Astrocyte (in vitro differentiated cells and primary cell): ENCODE measurements at places on chromosomes 12 and 14. TPM values are rescaled to one million over a fixed set of nuclear protein-coding genes. Genes with fewer than 3 reads are reported as not detected.

The SUOX gene
- 13.6 and 14.3 TPM in 2 replicates for total RNA-seq

The XPOT gene
- 142 and 144 TPM in 2 replicates for total RNA-seq

The FLRT2 gene
- 171 and 227 TPM in 2 replicates for total RNA-seq

The GPRC5A gene
- 4.2 and 12.5 TPM in 2 replicates for total RNA-seq

The ITGA7 gene
- 20.4 and 26.5 TPM in 2 replicates for total RNA-seq

The ZDHHC22 gene
- 0.50 and 0.52 TPM in 2 replicates for total RNA-seq

The RNF212B gene
- not detected in 2 replicates for total RNA-seq

The CIT gene
- 1.8 and 4.5 TPM in 2 replicates for total RNA-seq

The STAC3 gene
- 0.75 and 0.82 TPM in 2 replicates for total RNA-seq

The CCNB1IP1 gene
- total RNA-seq = 78.5 and 89.1 TPM in 2 replicates

DNA sequence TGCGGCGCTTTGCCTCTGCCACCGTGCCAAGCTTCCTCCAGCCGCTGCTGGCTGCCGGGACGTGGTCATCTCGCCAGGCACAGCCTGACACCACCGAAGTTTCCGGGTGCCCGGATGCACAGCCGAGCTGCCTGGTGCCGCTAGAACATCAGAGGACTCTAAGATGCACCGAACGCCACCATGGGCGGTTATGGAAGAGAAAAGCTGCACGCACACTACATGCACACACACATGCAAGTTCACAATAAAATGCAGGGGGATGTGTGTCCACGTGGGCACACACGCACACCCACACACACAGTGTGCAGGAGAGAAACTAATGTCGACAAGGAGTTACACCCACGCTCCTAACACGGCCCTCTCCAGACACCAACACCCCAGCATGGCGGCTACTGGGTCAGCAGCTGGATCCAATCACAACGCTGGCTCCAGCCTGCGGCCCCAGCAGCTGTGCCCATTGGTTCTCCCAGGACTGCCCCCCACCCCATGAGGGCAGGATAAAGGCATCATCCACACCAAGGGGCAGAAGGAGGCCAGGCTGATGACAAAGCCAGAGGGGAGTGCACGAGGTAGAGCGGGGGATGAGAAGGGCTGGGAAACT lies 82.7 kb downstream of the BCL11B start:
- H3K27ac ChIP-seq = no peak overlapping the region
- peaks cover 10% of the 10 kb centered on the region for H3K4me1 ChIP-seq
- no peak overlapping the region for H3K4me3 ChIP-seq
- DNase-seq = no peak

DNA sequence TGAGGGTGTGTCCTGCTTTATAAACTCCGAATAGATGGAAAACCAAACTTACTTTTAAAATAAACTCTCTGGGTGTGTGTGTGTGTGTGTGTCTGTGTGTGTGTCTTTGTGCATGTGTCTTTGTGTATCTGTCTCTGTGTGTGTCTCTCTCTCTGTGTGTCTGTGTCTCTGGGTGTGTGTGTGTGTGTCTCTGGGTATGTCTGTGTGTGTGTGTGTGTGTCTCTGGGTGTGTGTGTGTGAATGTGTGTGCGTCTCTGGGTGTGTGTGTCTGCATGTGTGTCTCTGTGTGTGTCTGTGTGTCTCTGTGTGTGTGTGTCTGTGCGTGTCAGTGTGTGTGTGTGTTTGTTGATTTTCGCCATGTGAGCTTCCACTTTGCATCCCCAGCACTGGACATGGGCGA lies 9.2 kb downstream of the RAN start:
- no peak for DNase-seq
- no peaks in the 10 kb centered on the region for H3K4me1 ChIP-seq
- no peak overlapping the region for H3K4me3 ChIP-seq

- peak overlapping the region; percentile 91 for H3K27ac ChIP-seq
- peak overlapping the region; percentile 85 for H3K4me3 ChIP-seq
- no peaks in the 10 kb centered on the region for H3K27me3 ChIP-seq
- H3K36me3 ChIP-seq = no peaks in the 10 kb centered on the region
- peaks cover 9% of the 10 kb centered on the region for H3K4me1 ChIP-seq
- DNase-seq = no peak
Observed at GRCh38 chr14:50668826-50669143, 679 bp upstream of the SAV1 start.

GRCh38 chr12:93982771-93983315 lies 165.5 kb upstream of the PLXNC1 start:
- H3K4me3 ChIP-seq = no peak overlapping the region
- DNase-seq = peak; percentile 94
- H3K36me3 ChIP-seq = no peaks in the 10 kb centered on the region
- H3K27ac ChIP-seq = no peak overlapping the region
- H3K4me1 ChIP-seq = peaks cover 3% of the 10 kb centered on the region
- H3K27me3 ChIP-seq = no peaks in the 10 kb centered on the region

DNA sequence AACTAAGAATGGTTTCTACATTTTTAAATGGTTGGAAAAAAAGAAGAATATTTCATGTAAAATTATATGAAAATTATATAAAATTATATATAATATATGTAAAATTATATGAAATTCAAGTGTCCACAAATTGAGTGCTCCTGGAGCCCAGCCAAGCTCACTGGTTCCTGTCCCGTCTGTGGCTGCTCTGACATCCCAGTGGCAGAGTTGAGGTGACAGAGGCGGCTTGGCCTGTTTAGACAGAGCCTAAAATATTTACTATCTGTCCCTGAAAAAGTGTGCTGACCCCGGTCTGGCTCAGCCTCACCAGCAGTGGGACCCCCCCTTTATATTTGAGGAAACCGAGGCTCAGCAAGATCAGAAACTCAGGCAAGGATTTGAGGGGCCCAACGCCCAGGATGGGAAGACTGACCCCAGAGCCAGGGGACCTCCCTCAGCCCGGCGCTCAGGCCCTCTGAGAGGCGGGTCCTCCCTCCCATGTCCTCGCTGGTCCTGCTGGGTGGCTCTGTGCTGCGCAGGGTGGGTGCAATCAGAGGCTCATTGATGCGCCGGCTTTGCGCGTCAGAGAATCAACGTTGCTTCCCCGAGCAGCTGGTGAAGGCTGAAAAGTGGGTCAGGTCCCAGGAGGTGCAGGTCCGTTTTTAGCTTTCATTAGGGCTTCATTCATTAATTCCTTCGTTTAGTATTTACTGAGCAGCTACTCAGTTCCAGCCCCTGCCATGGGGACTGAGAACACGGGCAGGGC lies 21.5 kb upstream of the BEGAIN start:
- no peaks in the 10 kb centered on the region for H3K36me3 ChIP-seq
- peaks cover 2% of the 10 kb centered on the region for H3K4me1 ChIP-seq
- no peak overlapping the region for H3K4me3 ChIP-seq
- H3K27me3 ChIP-seq = no peaks in the 10 kb centered on the region
- DNase-seq = no peak

DNA sequence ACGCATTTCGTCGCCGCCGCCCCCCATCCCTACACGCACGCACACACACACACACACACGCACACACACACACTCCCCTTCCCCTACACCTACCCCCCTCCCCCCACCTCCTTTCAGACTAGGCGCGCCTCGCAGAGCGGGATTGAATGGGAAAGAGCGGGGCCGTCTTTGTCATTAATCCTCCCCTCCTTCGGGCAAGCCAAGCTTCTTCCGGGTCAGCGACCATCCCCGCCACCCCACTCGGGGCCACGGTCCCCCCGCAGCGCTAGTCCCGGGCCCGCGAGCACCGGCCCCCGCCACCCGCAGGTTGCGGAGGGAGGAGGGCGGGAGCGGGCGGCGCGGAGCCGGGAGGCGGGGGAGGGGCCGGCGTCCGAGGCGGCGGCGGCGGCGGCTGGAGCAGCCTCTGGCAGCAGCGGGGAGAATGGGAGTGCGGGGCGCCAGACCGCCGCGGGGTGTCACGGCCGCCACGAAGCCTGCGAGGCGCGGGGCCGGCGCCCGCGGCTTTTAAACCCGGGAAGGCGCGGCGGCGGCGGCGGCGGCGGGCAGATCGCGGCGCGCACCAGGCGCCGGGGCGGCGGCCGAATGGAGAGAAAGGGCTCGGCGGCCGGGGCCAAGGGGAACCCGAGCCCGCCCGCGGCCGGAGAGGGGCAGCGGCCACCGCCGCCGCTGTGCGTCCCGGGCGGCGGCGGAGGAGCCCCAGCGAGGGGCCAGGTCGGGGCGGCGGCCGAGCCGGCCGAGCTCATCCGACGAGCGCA lies at the start of gene TTC9:
Gene TTC9 (plus strand): TSS at position 369 of the 755 bp plus-strand sequence. CDS start 214 bp downstream, at position 583.
- no peak within 1 kb of the TSS for H3K27ac ChIP-seq
- no peaks in the 10 kb centered on the region for H3K36me3 ChIP-seq
- H3K4me3 ChIP-seq = peak within 1 kb of the TSS; percentile 54
- DNase-seq = no peak

- DNase-seq = no peak
- H3K4me1 ChIP-seq = no peaks in the 10 kb centered on the region
Observed at GRCh38 chr12:47910981-47911380, 6.2 kb upstream of the VDR start.

GRCh38 chr14:101855958-101856357 lies 94.4 kb downstream of the PPP2R5C start:
- no peak overlapping the region for H3K4me3 ChIP-seq
- H3K27me3 ChIP-seq = no peaks in the 10 kb centered on the region
- no peak overlapping the region for H3K27ac ChIP-seq
- no peak for DNase-seq

- peaks cover 3% of the 10 kb centered on the region for H3K36me3 ChIP-seq
- no peaks in the 10 kb centered on the region for H3K4me1 ChIP-seq
- no peaks in the 10 kb centered on the region for H3K27me3 ChIP-seq
- no peak overlapping the region for H3K27ac ChIP-seq
Observed at GRCh38 chr12:121260091-121260490, 36.4 kb downstream of the CAMKK2 start.

GRCh38 chr12:64746663-64747062 lies 12.5 kb downstream of the GNS start:
- no peaks in the 10 kb centered on the region for H3K27me3 ChIP-seq
- peak; percentile 22 for DNase-seq
- no peak overlapping the region for H3K27ac ChIP-seq
- H3K4me3 ChIP-seq = no peak overlapping the region

DNA sequence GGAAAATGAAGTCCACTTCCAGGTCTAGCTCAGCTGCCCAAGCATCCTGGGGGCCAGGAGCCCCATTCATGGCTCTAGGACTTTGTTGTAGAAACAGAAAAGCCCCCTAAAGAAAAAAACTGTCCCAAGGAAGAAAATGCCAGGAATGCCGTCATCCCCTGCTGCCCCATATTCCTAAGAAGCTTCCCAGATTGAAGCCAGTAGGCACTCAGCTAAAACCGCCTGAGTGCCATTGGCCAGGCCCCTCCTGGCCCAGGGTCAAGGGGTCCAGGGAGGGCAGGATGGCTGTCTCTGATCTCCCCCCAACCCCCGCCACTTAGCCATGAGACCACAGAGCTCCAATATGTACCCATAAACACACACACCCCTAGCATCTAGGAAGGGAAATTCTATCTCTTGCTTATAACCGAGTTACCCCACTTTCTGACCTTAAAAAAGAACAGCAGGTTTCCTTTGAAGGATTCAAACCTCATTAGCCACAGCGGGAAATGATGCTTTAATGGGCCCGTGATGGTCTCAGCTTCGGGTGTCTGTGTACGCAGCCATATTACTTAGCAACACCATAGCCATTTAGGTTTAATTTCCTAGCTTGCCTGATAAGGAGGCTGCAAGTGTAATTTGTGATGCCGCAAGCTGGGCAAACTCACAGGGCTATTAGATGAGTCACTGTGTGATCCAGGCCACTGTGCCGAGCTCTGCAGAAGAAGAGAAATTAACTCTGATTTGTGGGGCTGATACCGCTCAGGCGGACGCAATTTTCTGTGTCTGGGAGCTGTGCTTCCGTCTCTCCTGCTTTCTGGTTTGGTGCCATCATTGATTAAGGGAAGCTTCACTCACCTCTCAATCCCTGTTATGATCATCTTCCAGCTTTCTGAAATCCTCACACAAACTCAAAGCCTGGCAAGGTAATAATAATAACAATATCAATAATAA lies 84.2 kb downstream of the GCH1 start:
- H3K27ac ChIP-seq = no peak overlapping the region
- peak; percentile 95 for DNase-seq
- H3K4me3 ChIP-seq = no peak overlapping the region
- H3K27me3 ChIP-seq = peaks cover 5% of the 10 kb centered on the region
- no peaks in the 10 kb centered on the region for H3K36me3 ChIP-seq

- peaks cover 29% of the 10 kb centered on the region for H3K4me1 ChIP-seq
- H3K27me3 ChIP-seq = no peaks in the 10 kb centered on the region
- peaks cover 3% of the 10 kb centered on the region for H3K36me3 ChIP-seq
- DNase-seq = peak; percentile 78
Observed at GRCh38 chr12:56152132-56152755, at the start of gene MYL6B. TSS of gene MYL6B (plus strand) at chr12:56152587. CDS start at chr12:56153919, 1,332 bp downstream.

- H3K27ac ChIP-seq = no peak overlapping the region
- H3K4me3 ChIP-seq = no peak overlapping the region
- H3K4me1 ChIP-seq = no peaks in the 10 kb centered on the region
- no peaks in the 10 kb centered on the region for H3K36me3 ChIP-seq
Observed at GRCh38 chr12:64864319-64864718, 39.9 kb downstream of the TBC1D30 start.

- H3K27me3 ChIP-seq = peaks cover 4% of the 10 kb centered on the region
- H3K27ac ChIP-seq = no peak overlapping the region
- DNase-seq = no peak
- peaks cover 9% of the 10 kb centered on the region for H3K4me1 ChIP-seq
Observed at GRCh38 chr12:109153821-109154441, 37.5 kb downstream of the ACACB start.

- no peak overlapping the region for H3K4me3 ChIP-seq
- H3K36me3 ChIP-seq = no peaks in the 10 kb centered on the region
- no peaks in the 10 kb centered on the region for H3K27me3 ChIP-seq
Observed at GRCh38 chr14:33063521-33063920, 124.8 kb downstream of the NPAS3 start.

- no peaks in the 10 kb centered on the region for H3K4me1 ChIP-seq
- no peaks in the 10 kb centered on the region for H3K27me3 ChIP-seq
- DNase-seq = no peak
- H3K4me3 ChIP-seq = no peak overlapping the region
- H3K36me3 ChIP-seq = no peaks in the 10 kb centered on the region
Observed at GRCh38 chr12:69131077-69131476, 108.3 kb upstream of the CPSF6 start.

DNA sequence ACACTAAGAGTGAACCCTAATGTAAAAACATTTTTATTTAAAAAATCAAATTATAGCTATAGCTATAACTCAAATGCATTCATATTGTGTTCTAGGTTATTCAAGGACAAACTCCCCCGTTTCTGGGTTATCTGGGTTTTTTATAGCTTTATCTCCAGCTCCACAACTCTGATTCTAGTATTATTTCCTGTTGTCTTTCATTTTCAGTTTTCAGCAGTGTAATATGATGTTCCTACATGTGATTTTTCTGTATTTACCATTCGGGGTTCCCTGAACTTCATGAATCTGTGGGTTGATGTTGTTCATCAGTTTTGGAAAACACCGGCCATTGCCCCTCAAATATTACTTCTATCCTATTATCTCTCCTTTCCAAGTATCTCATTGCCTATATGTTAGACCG lies 221.9 kb upstream of the FOXN3 start:
- H3K27ac ChIP-seq = no peak overlapping the region
- DNase-seq = no peak
- no peak overlapping the region for H3K4me3 ChIP-seq
- no peaks in the 10 kb centered on the region for H3K27me3 ChIP-seq

DNA sequence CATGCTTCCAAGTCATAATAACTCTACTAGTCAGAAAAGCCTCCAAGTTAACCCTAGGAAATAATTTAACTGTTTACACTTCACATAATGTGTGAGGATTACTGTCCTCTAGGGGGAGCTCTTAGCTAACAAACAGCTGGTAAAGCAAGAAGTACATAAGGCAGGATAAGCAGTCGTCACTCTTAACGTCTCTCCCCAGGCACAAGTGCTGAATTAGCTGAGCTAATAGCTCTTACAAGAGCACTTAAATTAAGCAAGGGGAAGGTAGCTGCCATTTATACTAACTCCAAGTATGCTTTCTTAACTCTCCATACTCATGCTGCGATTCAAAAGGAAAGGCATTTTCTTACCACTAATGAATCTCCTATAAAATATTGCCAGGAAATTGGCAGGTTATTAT lies 79.3 kb upstream of the TSPAN11 start:
- no peak overlapping the region for H3K4me3 ChIP-seq
- DNase-seq = peak; percentile 38
